Activated CD4-positive, alpha-beta memory T cell treated with anti-CD3 and anti-CD28 coated beads, Interleukin-2, amount 10 ng/mL, durations not matched to agents 7 days and 5 days (primary cell): ENCODE measurements at places on chromosomes 3 and 15.
A peak's percentile ranks its signal among the peaks of the same experiment; 100 is the strongest.

DNA sequence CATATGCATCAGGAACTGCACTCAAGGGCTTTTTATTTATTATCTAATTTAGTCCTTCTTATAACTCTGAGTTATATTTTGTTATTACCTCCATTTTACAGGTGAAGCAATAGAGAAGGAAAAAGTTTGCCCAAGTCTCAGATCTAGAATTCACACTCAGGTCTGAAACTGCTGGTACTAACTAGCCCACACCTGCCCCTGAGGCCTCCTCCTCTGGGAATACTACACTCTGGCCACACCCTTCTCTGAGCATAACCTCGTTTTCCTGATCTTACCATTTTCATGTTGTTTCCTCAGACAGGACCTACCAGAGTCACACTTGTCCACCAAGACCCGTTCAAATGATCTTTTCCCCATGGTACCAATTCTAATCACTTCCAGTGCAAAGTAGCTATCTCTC, 94.1 kb upstream of the CHRM5 start:
- H3K4me3 ChIP-seq, result no peak overlapping the region
- no peak for DNase-seq
- H3K27ac ChIP-seq, result no peak overlapping the region
- no peaks in the 10 kb centered on the region for H3K36me3 ChIP-seq
- H3K4me1 ChIP-seq, result no peaks in the 10 kb centered on the region

DNA sequence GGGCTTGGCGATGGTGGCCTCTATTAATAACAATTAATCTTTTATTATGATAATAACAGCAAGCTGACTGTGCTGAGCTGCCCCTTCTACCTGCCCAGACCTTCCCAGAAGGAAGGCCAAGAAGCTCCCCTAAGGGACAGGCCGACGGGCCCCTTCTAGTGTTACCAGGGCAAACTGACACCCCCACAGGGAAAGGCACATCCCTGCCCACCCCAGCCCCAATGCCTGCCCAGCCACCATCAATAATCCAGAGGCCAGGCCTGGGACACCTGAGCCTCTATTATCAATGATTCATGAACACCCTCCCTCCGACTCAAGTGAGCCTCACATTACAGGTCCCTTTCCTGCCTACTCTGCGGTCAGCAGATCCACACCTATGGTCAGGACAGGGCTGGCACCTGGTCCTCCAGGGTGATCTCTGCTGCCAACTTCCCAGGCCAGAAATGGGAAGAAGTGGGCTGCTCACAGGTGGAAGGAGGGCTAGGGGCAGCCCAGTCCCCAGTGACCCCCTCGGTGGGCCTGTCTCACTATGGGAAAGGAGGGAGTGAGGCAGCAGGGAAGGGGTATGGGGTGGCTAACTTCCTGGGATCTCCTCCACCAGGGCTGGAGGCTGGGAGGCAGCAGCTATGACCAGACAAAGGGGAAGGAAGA, 1.8 kb downstream of the TWF2 start:
- no peak for DNase-seq
- H3K27ac ChIP-seq, result peak overlapping the region; percentile 61
- H3K36me3 ChIP-seq, result peaks cover 60% of the 10 kb centered on the region
- peak overlapping the region; percentile 95 for H3K4me3 ChIP-seq

- DNase-seq, result peak; percentile 44
- H3K36me3 ChIP-seq, result no peaks in the 10 kb centered on the region
- peaks cover 23% of the 10 kb centered on the region for H3K27me3 ChIP-seq
- no peak overlapping the region for H3K27ac ChIP-seq
These were observed 124.5 kb downstream of the TLE3 start for GRCh38 chr15:69973102-69973714.

GRCh38 chr3:23075496-23075895, 127.6 kb upstream of the UBE2E2 start:
- no peak overlapping the region for H3K27ac ChIP-seq
- H3K27me3 ChIP-seq, result no peaks in the 10 kb centered on the region
- H3K36me3 ChIP-seq, result no peaks in the 10 kb centered on the region
- H3K4me3 ChIP-seq, result no peak overlapping the region
- DNase-seq, result no peak
